ENCODE measurements at places on chromosomes 7 and 10. TPM values are rescaled to one million over a fixed set of nuclear protein-coding genes. Genes with fewer than 3 reads are reported as not detected.

Gene CD36
- 2.6 TPM for total RNA-seq

Gene FAM20C
- 35.9 TPM for total RNA-seq

Gene NODAL
- total RNA-seq: not detected

Gene RET
- 1.9 TPM for total RNA-seq

Gene CHAT
- total RNA-seq: not detected

Gene ANKRD2
- 0.66 TPM for total RNA-seq

Gene PTPRN2
- 0.11 TPM for total RNA-seq

Gene HOXA10
- total RNA-seq: 12.6 TPM

Gene MYPN
- 0.25 TPM for total RNA-seq

Gene NUTM2E
- not detected for total RNA-seq

Gene MSS51
- total RNA-seq: 2.1 TPM

Gene NKX2-3
- not detected for total RNA-seq

Gene TAS2R4
- 1.1 TPM for total RNA-seq

Gene OR6B1
- total RNA-seq: not detected

Gene WEE2
- total RNA-seq: not detected

Gene MICALL2
- total RNA-seq: 16.7 TPM

Gene ADAP1
- total RNA-seq: 1.2 TPM

Gene STAG3
- total RNA-seq: 1.00 TPM

Gene ADCY1
- 0.33 TPM for total RNA-seq

Gene GPR26
- total RNA-seq: not detected

Gene ACTR3C
- 1.5 TPM for total RNA-seq

Gene TMEM236
- 0.11 TPM for total RNA-seq

Gene PLCE1
- total RNA-seq: 2.2 TPM

Gene CPED1
- total RNA-seq: 117 TPM

Gene GNGT1
- total RNA-seq: not detected

Gene TAS2R16
- not detected for total RNA-seq

Gene H2AZ2
- 326 TPM for total RNA-seq

Gene MCM7
- 56.1 TPM for total RNA-seq

Gene MALRD1
- 0.33 TPM for total RNA-seq

Gene NPSR1
- not detected for total RNA-seq
